ENCODE measurements at places on chromosomes 12 and 14. TPM values are rescaled to one million over a fixed set of nuclear protein-coding genes. Genes with fewer than 3 reads are reported as not detected.

GNB3 gene
- total RNA-seq: not detected

CDKN3 gene
- 4.0 TPM for total RNA-seq

ZDHHC22 gene
- total RNA-seq: 0.14 TPM

SERPINA12 gene
- total RNA-seq: not detected

TAS2R46 gene
- total RNA-seq: 2.4 TPM

RNASE7 gene
- not detected for total RNA-seq

RDH5 gene
- total RNA-seq: 51.4 TPM

PLEKHG7 gene
- 3.0 TPM for total RNA-seq

B4GALNT1 gene
- 0.68 TPM for total RNA-seq

PTPRO gene
- 7.9 TPM for total RNA-seq

FZD10 gene
- not detected for total RNA-seq

SENP1 gene
- total RNA-seq: 15.0 TPM

ADAMTS20 gene
- total RNA-seq: not detected

FAIM2 gene
- total RNA-seq: 2.5 TPM

UTP20 gene
- 7.8 TPM for total RNA-seq

LRP6 gene
- 36.7 TPM for total RNA-seq

GPRC5D gene
- not detected for total RNA-seq

SIX6 gene
- not detected for total RNA-seq

ARMH4 gene
- 2.8 TPM for total RNA-seq

DCD gene
- total RNA-seq: not detected

PTPRB gene
- 29.5 TPM for total RNA-seq

GALNT8 gene
- 43.2 TPM for total RNA-seq

ACRBP gene
- not detected for total RNA-seq
